Myocyte (in vitro differentiated cells): ENCODE measurements at places on chromosomes 11 and 22.

- DNase-seq = no peak
Measured at GRCh38 chr22:17638182-17638431, 450 bp upstream of the BCL2L13 start.

DNA sequence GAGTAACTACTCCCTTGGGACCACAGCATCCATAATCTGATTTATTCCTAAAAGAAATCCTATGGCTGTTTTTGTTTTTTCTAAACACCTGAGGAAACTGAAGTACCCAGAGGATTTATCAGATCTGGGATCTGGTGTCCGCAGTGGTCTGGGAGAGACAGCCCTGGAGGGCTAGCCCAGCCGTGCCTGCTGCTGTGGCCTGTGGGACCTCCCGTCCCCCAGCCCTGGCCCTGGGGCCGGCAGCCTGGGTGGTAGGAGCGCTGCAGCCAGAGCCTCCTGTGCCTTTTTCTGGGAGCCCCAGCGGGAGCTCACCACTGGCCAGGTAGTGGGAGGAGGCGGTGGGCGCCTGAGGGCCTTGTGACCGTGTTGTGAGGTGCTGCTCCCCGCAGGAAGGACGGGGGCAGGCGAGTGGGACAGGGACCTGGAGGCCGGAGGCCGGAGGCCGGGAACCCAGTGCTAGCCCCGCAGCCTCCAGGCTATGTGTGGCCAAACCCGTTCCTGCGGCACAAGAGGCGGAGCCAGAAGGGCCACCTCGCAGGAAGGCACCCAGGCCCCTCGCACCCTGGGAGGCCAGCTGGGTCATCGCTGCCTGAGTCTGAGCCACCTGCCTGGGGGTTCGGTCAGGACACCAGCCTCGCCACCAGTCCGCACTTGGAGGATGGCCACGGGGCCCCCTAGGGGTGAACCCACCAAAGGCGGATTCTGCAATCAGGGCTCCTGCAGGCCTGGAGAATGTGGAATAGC lies 18.2 kb upstream of the C11orf96 start:
- no peak for DNase-seq

GRCh38 chr22:21632237-21632895 lies at the start of gene CCDC116:
CCDC116 (plus strand) TSS chr22:21632760; CDS start chr22:21633182, 422 bp downstream.
- no peak for DNase-seq

DNA sequence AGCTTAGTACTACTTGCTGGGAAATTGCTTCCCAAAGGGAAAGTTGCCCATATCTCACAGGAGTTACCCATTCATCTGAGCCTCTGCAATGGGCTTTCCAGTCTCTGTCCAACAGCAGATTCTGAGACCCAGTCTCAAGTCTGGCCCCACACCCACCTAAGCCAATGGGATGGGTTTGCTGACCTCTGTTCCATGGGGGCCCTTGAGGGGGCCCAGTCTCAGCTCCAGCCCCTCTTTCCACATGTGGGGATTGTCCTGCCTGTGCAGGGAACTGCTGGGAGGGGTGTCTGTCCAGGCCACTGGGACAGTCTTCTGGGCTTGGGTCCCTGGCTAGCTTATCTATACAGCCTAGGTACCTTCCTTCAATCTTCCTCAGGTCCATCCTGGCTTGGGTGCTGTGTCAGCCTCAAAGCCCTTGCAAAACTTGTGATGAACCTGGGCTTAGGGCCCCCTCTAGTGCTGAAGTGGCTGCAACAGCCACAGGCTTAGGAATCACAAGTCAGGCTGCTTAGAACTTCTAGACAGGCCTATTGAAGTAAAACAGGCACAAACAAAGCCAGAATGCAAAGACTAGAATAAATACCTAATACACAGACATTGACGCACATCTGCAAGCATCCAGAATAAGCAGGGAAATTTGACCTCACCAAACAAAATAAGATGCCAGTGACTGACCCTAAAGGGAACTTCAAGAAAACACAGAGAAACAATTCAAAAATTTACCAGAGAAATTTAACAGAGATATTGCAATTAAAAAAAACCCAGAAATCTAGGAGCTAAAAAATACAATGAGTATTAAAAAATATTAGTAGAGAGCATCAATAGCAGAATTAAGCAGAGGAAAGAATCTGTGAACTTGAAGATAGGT lies 11.7 kb upstream of the PATL1 start:
- peak; percentile 68 for DNase-seq

DNA sequence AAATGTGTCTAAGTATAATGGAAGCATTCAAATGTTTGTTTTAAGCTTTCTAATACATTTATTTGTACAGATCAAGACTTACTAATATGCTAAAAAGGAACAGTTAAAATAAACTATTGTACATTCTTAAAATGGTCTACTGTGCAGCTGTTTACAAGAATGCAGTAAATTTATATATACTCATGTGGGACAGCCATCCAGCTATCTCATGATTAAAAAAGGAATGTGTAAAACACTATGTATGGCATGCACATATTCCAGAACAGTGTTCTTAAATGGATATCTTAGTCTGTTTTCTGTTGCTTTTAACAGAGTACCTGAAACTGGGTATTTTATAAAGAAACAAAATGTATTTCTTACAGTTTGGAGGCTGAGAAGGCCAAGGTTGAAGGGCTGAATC lies 30.2 kb upstream of the CSTF3 start:
- no peak for DNase-seq

DNA sequence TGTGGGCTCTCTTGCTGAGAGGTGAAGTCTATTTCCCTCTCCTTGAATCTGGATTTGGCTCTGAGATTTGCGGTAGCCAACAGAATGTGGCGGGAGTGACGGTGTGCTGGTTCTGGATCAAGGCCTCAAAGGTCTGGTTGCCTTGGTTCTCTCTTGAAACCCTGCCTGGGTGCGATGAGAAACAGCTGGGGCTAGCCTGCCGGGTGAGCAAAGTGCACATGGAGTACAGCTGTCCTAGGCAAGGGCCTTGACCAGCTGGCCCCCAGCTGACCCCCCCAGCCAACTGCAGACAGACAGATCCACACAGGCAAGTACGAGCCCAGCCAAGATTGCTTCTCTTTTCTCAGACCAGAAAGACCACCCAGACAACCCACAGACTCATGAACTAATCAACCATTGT lies 10.8 kb downstream of the SUN2 start:
- peak; percentile 97 for DNase-seq

DNA sequence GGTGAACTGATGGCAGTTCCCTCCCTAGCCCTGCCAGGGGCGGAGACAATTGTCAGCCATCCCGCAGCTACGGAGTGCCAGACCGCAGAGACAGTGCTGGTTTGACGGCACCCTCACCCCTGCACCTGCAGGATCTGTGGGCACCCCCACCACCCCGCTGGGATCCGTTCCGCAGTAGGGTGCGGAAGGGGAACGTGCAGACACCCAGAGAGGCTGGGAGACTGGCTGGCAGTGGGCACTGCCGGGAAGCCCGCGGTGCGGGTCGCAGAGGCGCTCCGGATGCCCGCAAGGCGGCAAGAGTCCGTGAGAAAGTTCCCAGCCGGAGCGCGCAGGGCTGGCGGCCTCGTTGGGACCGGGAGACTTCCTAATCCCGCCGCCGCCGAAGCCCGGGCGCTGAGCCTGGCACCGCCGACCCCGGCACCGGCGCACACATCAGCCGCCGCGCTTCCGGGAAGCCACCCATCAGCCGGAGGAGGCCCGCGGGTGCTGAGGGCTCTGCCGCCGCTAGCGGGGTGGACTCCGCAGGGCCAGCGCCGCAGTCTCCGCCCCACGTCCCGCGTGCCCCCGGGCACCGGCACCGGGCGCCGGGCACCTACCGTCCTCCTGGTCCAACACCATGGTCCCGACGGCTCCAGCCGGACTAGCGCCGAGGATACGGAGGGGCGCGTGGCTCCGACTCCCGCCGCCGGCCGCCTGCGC lies 4.3 kb upstream of the LMO1 start:
- DNase-seq = no peak

DNA sequence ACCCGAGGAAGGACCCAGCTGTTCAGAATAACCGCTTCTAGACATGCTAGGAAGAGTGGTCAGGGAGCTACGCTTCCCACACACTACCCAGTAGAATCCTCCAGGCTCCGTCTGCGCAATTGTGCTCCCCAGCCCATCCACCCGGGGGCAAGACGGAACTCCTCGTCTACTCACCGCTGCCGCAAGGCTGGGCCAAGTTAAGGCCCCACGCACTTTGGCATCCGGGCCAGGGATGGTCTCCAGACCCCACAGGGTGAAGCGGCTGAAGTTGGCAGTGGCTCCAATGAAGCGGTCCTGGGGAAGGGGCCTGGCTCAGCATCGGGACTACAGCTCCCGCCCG lies 757 bp downstream of the RNASEH2C start:
- DNase-seq = peak; percentile 56

GRCh38 chr11:28132548-28132947 lies 24.4 kb downstream of the METTL15 start:
- DNase-seq = no peak
